Type B pancreatic cell (in vitro differentiated cells): ENCODE measurements at places on chromosomes 13 and 19.

DNA sequence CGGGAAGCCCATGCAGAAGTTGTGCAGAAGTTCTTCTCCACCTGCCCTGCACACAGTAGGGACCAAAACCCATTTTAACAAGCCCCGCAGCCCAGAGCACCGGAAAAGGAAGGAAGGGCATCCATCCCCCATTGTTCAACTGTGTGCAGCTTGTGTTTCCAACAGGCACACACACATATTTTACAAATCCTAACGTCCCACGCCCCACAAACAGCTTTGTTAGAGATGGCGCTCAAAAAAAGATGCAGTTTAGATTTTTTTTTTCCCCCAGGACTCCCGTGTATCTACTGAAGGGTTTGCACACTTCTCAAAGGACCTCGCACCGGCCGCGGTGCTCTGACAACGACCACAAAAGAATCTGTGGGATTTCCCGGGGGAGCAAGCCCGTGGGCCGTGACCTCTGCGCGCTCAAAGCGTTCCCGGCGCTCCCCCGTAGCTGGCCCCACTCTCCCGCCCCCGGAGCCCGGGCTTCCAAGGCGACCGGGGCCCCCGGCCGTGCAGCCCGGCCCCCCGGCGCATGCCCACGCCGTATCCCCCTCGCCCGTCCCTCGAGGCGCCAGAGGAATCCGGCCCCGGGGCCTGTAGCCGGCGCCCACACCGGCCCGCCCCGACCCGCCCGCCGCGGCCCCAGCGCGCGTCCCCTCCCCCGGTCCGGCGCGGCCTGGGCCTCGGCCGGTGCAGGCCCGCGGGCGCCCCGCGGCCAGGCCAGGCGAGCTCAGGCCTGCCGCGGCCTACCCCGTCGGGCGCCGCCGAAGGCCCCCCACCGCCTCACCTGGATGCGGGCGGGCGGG lies 523 bp downstream of the ELAVL1 start:
- DNase-seq: no peak

DNA sequence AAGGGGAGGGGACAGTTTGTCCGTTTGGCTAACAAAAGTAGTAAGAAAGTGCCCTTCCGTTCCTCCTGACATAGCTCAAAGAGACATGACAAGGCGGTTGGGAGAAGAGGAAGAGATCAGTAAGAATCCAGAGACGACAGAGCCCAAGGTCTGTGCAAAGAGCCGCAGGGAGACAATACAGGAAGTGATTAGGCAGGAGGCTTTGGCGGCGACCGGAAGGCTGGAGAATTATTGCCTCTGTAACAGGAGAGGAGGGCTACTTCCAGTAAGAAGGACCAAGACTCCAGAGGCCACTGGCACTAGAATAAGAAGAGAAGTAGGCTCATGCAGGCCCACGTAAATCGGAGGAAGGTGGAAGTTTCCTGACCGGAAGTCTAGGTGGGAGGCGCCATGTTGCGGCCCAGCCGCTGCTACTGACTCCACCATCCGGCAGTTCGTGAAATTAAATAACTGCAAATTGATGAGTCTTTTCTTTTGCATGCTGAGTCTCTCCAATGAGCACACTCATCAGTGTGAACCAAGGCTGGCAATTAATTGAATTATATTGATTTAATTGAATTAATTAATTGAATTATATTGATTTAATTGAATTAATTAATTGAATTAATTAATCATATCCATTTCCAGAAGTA lies 9.9 kb downstream of the RFX2 start:
- no peak for DNase-seq

DNA sequence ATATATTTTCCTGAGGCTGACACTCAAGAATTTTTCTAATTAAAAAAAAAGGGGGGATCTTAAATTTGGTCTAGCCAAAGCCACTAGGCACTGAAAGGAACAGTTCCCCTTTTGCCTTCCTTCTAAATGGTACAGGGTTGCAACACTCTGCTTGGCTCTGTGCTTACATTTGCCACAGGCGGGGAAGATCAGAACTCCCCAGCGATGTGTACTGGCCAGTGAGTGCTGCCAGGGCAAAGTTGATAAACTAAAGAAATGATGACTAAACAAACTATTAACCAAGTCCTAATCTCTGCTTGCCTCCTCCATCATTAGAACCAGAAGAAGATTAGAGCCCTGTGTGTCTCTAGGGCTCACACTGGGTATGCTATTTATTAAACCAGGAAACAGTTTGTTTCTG lies 75.3 kb upstream of the SCEL start:
- no peak for DNase-seq

- DNase-seq: no peak
These were observed 17.3 kb downstream of the PRKCSH start for GRCh38 chr19:11452620-11453310.

DNA sequence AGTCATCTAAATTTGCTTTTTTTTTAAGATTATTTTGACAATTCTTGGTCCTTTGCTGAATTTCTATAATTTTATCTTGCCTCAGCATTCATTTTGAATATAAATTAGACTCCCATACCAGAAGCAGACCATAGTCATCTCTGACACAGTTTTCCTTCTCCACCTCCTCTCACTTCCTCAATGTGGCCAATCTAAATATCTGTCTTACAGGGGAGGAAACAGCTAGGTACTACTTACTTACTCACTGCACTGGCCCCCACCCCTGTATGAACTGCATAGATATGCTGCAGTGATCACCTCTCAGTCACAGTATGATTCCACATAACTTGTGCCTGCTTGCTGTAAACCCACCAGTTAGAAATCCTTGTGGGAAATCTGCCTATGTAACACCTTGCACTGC lies 665.6 kb downstream of the FGF9 start:
- DNase-seq: no peak

DNA sequence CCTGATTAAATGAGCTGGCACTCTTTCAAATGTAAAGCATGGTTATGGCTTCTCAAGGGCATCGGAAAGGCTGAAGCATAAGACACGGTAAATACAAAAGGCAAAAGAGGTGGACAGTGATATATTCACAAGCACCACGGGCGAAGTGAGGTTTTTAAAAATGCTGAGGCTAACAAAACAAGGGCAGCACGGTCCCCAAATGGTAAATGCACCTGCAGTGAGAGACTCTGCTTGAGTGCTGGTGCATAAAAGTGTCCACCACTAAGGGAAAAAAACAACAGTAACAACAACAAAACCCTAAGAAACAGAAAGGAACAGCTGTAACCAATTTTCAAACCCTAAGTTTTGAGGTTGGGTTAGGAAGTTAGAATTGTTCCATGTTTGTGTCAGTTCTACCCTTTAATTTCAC lies 234.9 kb downstream of the PCDH9 start:
- DNase-seq: no peak

DNA sequence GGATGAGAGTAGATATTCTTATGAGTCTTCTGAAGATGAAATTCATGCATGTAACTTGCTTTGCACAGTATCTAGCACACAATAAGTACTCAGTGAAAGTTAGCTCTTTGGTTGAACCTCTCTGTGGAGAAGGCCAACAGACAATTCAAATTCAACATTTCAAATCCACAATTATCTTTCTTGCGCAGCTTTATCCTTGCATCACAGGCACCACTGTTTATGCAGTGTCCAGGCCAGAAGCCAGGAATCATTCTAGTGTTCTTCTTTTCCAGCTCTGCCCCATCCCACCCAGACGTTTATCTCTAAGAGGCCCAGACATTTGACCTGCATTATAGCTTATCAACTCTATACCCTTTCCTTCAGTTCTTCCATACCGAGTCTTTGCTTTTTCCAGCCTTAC lies 254.7 kb upstream of the OBI1 start:
- no peak for DNase-seq

GRCh38 chr19:40266119-40266518 lies 19.0 kb downstream of the AKT2 start:
- no peak for DNase-seq

GRCh38 chr19:52142001-52142595 lies 2.4 kb upstream of the ZNF616 start:
- DNase-seq: no peak

- no peak for DNase-seq
These were observed 785 bp downstream of the NHLRC3 start for GRCh38 chr13:39039041-39039440.

GRCh38 chr19:1851654-1852580 lies 3.6 kb upstream of the REXO1 start:
- DNase-seq: no peak

GRCh38 chr19:7104747-7105447 lies 35.4 kb downstream of the ZNF557 start:
- no peak for DNase-seq

- no peak for DNase-seq
These were observed 163.0 kb downstream of the EFNB2 start for GRCh38 chr13:106372199-106373155.

DNA sequence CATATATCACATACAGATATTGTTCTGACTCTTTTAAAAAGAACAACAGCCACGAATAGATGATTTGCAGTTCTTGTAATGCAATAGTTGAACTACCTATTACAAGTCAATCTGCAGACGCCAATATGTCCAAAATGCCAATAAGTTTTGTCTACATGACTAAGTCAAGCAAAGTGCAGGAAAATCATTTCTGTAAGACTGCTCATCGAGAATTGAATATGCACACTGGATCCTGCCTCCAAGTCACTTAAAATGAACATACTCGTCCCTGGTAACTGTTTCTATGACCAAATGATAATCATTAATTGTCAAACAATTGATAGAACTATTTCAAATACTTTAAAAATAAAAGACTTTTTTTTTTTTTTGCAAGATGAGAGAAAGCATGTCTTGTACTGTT lies 375.6 kb downstream of the ITGBL1 start:
- no peak for DNase-seq

- DNase-seq: no peak
These were observed 28.5 kb downstream of the GSX1 start for GRCh38 chr13:27820524-27821482.

GRCh38 chr13:113789167-113789566 lies 30.1 kb downstream of the TMEM255B start:
- no peak for DNase-seq

- no peak for DNase-seq
These were observed 40.5 kb upstream of the NBEA start for GRCh38 chr13:34901572-34901971.

DNA sequence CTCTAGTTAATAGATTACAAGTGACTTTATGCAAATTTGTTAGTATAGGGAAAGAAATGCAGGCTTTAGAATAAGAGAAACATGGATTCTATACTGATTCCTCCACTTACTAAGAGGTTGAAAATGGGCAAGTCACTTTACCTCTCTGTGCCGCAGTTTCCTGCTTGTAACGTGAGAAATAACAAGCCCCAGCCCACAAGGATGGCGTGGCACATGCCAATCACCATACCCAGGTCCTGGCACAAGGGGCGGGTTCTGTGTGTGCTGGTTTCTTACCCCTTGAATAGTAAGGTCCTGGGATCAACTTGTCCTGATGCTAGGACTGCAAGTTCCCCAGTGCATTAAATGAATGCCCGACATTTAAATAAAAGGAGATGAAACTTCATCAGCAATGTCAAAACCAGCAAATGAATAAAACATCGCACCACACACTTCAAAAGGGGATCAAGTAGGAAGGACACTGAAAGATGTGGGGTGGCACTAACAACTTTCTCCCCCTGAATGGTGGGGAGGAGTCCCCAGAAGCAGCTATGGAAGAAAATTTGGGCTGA lies 7.9 kb upstream of the SIGLEC9 start:
- DNase-seq: no peak

DNA sequence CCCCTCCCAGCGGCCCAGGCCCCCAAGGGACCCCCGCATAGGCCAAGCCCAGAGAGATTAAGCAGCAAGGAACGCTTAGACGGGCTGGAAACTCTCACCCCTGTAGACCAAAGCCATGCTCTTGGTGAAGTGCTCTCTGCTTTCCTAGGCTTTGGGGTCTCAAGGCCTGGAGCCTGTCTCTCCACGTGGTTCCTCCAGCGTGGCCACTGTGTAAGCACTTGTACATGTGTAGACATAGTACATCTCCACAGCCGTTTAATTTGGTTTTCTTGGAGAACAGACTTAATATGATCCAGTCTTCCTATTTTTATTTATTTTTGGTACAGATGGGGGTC lies 1.1 kb downstream of the NUDT19 start:
- no peak for DNase-seq

DNA sequence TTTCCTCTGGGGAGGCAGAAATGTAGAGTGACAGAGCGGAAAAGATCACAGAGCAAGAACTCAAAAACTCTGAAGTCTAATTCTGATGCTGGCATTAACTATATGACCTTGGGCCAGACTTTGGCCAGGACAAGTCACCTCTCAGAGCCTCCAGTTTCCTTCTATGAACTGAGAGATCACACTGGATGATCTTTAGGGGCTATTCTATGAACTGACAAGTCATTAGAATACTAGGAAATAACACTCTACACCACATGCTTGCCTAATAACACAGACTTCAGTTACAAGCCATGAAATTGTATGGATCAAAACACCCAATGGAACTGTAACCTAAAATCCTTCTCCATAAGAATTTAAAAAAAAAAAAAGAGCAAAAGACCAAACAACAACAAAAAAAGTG lies 16.9 kb downstream of the SLC25A30 start:
- no peak for DNase-seq

DNA sequence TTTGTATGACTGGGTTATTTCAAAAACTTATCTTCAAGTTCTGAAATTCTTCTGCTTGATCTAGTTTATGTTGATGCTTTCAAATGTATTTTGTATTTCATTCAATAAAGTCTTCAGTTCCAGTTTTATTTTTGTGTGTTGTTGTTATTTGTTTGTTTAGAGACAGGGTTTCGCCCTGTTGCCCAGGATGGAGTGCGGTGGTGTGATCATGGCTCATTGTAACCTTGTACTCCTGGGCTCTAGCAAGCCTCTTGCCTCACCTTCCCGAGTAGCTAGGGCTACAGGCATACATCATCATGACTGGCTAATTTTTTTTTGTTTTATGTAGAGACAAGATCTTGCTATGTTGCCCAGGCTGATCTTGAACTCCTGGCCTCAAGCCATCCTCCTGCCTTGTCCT lies 40.3 kb upstream of the ARHGEF7 start:
- DNase-seq: no peak

DNA sequence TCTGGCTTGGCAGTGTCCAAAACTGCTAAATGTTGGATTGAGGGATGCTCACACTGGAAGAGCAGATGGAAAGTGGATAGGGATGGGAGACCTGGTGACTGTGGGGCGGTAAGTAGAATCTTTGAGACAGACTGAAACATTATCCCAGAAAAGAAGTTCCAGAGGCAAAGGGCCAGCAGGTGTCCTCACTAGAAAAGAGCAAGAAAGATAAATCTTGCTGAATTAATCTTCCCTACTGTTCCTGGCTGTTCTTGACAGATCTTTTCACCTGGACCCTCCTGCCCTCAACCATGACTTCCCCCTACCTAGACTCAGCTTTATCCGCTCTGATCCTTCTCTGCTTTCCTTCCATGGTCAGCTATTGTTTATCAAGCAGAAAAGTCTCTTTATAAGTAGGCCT lies 35.0 kb upstream of the FRY start:
- no peak for DNase-seq
